Activated CD4-positive, alpha-beta T cell treated with anti-CD3 and anti-CD28 coated beads for 36 hours (primary cell): ENCODE measurements at places on chromosomes 3 and 15. TPM values are rescaled to one million over a fixed set of nuclear protein-coding genes. Genes with fewer than 3 reads are reported as not detected.

GRCh38 chr3:186940967-186941366 is 10.6 kb downstream of the ST6GAL1 start:
- H3K27ac ChIP-seq, result no peak overlapping the region
- H3K27me3 ChIP-seq, result no peaks in the 10 kb centered on the region
- peaks cover 26% of the 10 kb centered on the region for H3K4me1 ChIP-seq
- peaks cover 36% of the 10 kb centered on the region for H3K36me3 ChIP-seq
- H3K4me3 ChIP-seq, result no peak overlapping the region

GRCh38 chr3:192372616-192373015 is 354.7 kb downstream of the FGF12 start:
- no peak overlapping the region for H3K4me3 ChIP-seq
- H3K4me1 ChIP-seq, result no peaks in the 10 kb centered on the region
- DNase-seq, result no peak
- H3K27ac ChIP-seq, result no peak overlapping the region
- H3K36me3 ChIP-seq, result no peaks in the 10 kb centered on the region

DNA sequence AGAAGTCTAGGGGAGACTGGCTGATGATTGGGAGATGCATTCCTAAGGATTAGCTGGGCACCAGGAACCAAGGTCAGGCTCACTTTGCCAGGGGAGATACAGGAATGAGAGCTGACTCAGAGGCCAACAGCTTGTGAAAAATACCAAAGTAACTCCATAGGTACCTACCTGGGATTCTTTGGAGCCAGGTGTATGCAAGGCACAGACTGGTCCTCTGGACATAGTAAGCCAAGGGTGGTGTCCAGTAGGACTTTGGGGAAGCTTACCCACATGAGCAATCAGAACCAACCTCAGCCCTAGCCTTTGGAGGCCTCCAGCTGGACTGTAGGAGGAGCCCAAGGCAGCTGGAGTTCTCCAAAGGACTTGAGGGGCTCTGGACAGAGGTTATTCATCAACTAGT is 47.5 kb downstream of the CRYGS start:
- H3K27ac ChIP-seq, result no peak overlapping the region
- no peaks in the 10 kb centered on the region for H3K27me3 ChIP-seq
- no peaks in the 10 kb centered on the region for H3K36me3 ChIP-seq
- H3K4me1 ChIP-seq, result no peaks in the 10 kb centered on the region

The SLC25A26 gene
- total RNA-seq, result 22.7 TPM

The FEZF2 gene
- total RNA-seq, result not detected

The GPR87 gene
- total RNA-seq, result 2.5 TPM

DNA sequence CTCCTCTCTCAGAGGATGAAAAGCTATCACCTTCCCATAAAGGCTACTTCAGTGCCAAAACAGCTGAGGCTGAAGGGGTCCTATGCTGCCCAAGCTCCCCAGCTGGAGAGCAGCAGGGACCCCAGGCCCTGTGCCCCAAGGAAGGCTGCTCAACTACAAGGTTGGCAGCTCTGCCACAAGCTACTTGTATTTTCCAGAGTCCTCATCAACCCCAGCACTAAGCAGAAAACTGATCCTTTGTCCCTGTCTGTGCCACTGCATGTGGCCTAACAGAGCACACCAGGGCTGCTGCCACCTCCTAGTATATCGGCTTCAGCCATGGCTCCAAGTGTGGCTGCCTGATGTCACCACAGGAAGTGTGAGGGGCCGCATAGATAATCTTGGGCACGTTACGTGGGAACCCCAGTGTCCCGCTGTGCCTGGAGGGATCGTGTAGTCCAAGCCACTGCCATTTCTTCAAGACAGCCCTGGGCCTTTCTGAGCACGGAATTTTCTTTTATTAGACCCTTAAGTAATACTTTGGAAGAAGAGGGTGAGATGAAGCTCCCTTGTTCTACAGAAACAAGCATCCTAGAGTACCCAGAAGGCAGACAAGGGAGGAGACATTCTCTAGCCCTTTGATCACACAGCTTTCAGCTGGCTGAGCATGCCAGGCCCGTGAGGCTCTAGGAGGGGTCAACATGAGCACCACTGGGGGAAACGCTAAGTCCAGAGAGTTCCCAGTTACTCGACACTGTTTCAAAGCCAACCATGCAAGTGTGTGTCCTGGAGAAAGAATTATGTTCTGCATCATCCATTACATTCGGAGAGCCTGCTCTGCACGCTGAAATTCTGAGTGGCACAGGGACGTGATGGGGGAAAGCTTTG is 60.7 kb downstream of the CAPN7 start:
- H3K27ac ChIP-seq, result no peak overlapping the region
- no peak for DNase-seq
- peaks cover 7% of the 10 kb centered on the region for H3K36me3 ChIP-seq
- H3K4me3 ChIP-seq, result no peak overlapping the region
- peaks cover 44% of the 10 kb centered on the region for H3K4me1 ChIP-seq

GRCh38 chr3:12622335-12622734 is 41.6 kb downstream of the RAF1 start:
- no peak overlapping the region for H3K4me3 ChIP-seq
- peaks cover 46% of the 10 kb centered on the region for H3K4me1 ChIP-seq
- no peaks in the 10 kb centered on the region for H3K27me3 ChIP-seq
- H3K27ac ChIP-seq, result peak overlapping the region; percentile 35

DNA sequence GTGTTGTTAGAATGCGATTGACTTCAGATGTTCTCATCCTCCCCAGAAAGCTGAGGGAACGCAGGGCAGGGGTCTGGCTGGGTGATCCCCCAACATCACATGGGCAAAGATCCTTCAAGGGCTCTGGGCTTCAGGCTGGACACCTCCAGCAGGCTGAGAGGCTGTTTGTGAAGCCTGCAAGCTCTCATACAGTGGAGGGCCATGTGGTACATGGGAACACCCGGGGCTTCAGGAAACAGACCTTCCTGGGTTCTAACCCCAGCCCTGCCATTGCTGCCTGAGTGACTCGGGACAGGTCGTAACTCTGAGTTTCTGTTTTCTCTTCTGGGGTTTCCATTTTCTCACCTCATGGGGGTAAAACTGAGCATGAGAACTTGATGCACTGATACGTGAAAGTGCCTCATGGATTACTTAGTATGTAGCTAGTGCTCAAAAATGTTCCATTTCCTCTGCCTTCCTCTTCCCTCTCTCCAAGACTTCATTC is 81.2 kb downstream of the TLE3 start:
- peaks cover 9% of the 10 kb centered on the region for H3K27me3 ChIP-seq
- H3K4me3 ChIP-seq, result no peak overlapping the region
- H3K36me3 ChIP-seq, result no peaks in the 10 kb centered on the region
- DNase-seq, result no peak
- no peak overlapping the region for H3K27ac ChIP-seq

The GPR171 gene
- 84.9 TPM for total RNA-seq
